Karpas-422 (cell line): ENCODE measurements at places on chromosomes 7 and 10. TPM values are rescaled to one million over a fixed set of nuclear protein-coding genes. Genes with fewer than 3 reads are reported as not detected.

ASB10 gene
- total RNA-seq: not detected in 2 replicates

LRRD1 gene
- not detected in 2 replicates for total RNA-seq

GRCh38 chr10:14491811-14492210 lies 161.1 kb upstream of the FRMD4A start:
- no peak overlapping the region for H3K27ac ChIP-seq
- no peaks in the 10 kb centered on the region for H3K27me3 ChIP-seq
- no peaks in the 10 kb centered on the region for H3K4me1 ChIP-seq
- DNase-seq: no peak

GRCh38 chr10:114874827-114875411 lies 53.3 kb downstream of the FHIP2A start:
- no peaks in the 10 kb centered on the region for H3K36me3 ChIP-seq
- 0 out of 2 replicates have a peak, but pooled peaks cover 3% of the 10 kb centered on the region for H3K27me3 ChIP-seq
- no peak overlapping the region for H3K27ac ChIP-seq
- no peak overlapping the region for H3K4me3 ChIP-seq
- H3K4me1 ChIP-seq: 0 out of 2 replicates have a peak, but pooled peaks cover 2% of the 10 kb centered on the region

DNA sequence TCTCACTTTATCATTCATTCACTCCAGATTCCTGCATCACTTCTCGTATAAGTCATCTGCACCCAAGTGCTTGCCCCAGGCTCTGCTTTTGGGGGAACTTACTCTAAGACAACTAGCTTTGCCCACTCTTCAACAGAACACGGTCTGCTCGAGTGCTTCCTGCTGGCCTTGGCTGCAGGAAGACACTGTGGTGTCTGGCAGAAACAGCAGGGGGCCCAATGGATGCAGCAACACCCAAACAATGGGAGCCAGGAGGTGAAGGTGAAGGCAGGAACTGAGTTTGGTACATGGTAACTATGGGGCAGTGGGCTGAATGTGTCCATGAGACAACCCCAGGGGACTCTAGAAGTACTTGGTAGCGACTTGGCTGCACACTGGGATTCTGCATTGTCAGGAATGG lies 344.0 kb downstream of the REEP3 start:
- no peaks in the 10 kb centered on the region for H3K36me3 ChIP-seq
- no peak overlapping the region for H3K27ac ChIP-seq
- H3K27me3 ChIP-seq: no peaks in the 10 kb centered on the region
- no peaks in the 10 kb centered on the region; the same call in 1 of the 2 replicates for H3K4me1 ChIP-seq

DNA sequence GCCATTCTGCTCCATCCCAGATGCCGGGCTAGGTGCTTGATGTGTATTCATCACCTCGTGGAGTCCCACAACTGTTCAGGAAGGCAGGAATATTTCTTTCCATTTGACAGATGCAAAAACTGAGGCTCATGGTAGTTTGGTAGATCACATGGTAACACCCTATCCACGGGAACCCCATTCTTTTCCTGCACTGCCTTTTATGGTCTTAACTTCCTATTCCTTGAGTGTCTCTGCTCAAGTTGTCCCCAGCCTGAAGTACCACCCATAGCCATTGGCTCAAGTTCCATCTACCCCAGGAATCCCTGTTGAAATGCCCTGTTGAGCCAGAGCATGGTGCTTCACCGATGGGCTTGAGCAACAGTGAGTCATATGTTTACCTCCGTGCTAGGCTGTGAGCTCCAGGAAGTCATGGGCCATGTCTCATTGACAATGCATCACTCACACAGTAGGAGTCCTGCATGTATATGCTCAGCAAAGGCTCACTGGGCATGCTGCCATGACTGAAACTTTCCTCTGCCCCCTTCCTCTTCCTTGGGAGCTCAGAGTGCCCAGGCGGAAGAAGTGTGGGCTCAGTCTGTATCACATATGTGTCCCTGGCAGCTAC lies 71.7 kb upstream of the ADAM12 start:
- H3K4me1 ChIP-seq: no peaks in the 10 kb centered on the region
- H3K27ac ChIP-seq: no peak overlapping the region
- H3K36me3 ChIP-seq: no peaks in the 10 kb centered on the region
- H3K27me3 ChIP-seq: no peaks in the 10 kb centered on the region
- DNase-seq: no peak
- no peak overlapping the region for H3K4me3 ChIP-seq

DNA sequence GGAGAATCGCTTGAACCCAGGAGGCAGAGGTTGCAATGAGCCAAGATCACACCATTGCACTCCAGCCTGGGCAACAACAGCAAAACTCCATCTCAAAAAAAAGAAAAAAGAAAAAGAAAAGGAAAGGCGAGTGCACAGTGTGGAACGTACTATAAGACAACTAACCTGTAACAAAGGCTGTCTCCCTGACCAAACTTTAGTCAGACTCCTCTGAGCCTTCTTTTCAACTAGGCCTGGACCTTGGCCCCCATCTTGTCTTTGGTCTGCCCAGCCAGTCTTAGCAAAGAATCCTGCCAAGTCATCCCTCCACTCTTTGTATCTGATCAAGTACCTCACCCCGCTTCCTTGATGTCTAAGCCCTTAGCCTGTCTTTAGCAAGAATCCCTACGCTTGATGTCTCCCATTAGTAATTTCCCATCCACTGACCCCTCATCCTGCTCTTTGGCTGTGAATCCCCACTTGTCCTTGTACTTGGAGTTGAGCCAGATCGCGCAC lies 68.9 kb upstream of the KDM7A start:
- H3K27ac ChIP-seq: no peak overlapping the region
- H3K36me3 ChIP-seq: no peaks in the 10 kb centered on the region
- no peak overlapping the region for H3K4me3 ChIP-seq
- DNase-seq: no peak

DNA sequence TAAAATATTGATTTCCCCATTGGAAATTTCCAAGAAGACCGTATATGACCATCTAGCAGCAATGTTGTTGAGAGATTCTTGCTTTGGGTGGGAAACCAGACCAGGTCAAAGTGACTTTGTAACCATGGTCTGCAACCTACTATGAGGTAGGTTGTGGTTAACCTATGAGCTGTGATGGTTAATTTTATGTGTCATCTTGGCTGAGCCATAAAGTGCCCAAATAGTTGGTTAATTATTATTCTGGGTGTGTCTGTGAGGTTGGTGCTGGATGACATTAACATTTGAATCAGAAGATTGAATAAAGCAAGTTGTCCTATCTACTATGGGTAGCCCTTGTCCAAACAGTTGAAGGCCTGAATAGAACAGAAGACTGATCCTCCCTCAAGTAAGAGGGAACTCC lies 18.3 kb upstream of the RALA start:
- no peak for DNase-seq
- no peaks in the 10 kb centered on the region for H3K4me1 ChIP-seq
- 0 out of 2 replicates have a peak, but pooled peaks cover 4% of the 10 kb centered on the region for H3K27me3 ChIP-seq
- H3K36me3 ChIP-seq: no peaks in the 10 kb centered on the region
- no peak overlapping the region for H3K4me3 ChIP-seq
